Stimulated activated CD4-positive, alpha-beta T cell treated with anti-CD3 and anti-CD28 coated beads, Interleukin-1b, Interleukin-23, amount 100 ng/mL, for 24 hours (primary cell): ENCODE measurements at places on chromosomes 6 and 20.

- no peak for DNase-seq
These were observed 11.3 kb downstream of the SERPINB6 start for GRCh38 chr6:2959909-2960719.

- DNase-seq: no peak
These were observed 201.0 kb upstream of the FOXQ1 start for GRCh38 chr6:1110941-1111349.

DNA sequence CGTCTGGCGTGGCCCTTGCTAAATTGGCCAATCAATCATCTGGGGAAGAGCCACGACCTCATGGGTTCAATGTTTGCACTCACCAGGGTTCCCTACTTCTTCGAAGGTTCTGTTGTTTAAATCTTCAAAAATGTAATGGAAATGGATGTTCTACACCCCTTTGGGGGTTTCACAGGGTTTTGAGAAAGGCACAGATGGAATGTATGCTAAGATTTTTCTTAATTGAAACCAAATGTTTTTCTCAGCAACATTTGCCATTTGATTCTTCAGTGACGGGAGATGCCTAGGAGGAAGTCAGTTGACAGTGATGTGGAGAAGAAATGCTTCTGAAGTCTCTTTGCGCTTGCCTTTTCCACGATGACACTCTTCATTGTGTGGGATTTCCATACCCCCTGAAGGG is 312.3 kb downstream of the ESR1 start:
- no peak for DNase-seq

DNA sequence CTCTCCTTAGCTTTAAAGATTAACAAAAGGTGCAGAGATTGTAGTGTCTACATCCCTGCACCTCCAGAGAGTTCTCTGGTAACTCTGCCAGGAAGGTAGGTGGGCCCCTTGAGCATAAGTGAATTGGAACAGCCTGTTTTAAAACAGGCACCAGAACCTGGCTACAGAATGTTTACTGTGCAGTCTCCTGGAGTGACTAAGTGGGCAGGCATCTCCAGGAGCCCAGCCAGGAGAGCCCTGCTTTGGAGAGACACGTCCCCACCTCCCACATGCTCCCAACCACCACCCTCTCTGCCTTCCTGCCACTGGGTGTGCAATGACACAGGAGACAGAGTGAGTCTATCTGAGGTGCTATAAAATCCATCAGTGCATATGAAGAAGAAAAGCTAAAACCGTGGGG is 110.3 kb upstream of the EYA4 start:
- DNase-seq: no peak

DNA sequence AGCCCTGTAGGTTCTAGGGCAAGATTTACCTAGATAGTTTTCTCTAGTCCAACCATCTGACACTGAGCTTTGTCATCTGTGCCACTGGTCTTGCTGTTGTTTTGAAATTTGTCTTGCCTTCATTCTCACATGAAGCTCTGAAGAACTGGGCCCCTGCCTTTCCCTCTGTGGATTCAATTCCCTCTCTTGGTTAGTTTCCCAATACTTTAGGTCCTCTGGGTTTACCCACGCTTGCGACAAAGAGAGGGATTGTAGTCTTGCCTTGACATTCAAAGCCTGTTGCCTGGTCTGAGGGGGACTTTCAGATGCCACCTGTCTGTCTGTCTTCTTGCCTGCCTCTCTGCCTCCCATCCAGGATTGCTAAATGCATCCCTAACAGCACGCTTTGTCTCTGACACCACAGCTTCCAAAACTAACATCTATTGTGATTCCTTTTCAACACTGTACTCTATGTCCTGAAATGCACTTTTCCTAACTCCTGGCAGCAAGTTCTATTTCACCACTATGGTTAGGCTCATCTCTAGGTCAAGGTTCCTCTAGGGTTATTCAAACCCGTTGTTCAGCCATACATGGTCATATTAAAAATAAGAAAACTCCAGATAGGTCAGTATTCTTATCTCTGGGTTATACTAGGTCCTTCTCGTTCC is 25.5 kb upstream of the MANEA start:
- DNase-seq: no peak

GRCh38 chr20:10669843-10670446 is 3.9 kb downstream of the JAG1 start:
- DNase-seq: no peak

- DNase-seq: no peak
These were observed 67.5 kb upstream of the MBOAT1 start for GRCh38 chr6:20279608-20280287.

- no peak for DNase-seq
These were observed 29.7 kb upstream of the RANBP9 start for GRCh38 chr6:13741365-13741764.

- no peak for DNase-seq
These were observed 216.9 kb upstream of the ECI2 start for GRCh38 chr6:4352322-4352669.

- DNase-seq: no peak
These were observed 242.3 kb downstream of the TBX18 start for GRCh38 chr6:84522135-84522549.

DNA sequence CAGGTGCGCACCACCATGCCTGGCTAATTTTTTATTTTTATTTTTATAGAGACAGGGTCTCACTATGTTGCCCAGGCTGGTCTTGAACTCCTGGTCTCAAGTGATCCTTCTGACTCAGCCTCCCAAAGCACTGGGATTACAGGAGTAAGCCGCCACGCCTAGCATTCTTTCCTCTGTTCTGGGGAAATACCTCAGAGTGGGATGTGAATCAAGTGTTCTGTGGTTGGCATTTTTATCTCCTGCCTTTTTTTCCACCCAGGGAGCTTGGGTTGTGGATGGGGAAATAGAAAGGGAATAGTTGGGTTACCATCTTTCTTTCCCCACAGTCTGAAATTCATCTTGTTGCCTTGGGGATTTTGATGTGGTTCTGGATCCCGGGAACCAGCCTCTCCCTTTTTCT is 24.1 kb downstream of the TFAP2C start:
- DNase-seq: no peak

DNA sequence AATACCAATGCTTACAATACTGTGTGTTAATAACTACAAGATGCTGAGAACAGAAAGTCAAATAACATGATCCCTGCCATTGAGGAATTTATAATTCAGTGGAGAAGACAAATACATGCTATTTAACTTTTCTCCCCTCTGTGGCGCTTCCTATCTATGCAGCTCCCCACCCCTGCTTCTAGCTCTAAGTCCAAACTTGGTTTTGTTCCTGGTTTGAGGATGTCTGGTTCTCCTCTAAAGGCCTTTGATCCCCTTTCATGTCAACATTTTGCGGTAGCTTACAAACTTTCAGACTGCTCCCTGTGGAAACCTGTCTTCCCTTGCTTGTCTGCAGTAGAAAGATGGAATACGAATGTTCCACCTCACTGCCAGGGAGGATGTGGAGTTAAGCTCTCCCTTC is 18.4 kb upstream of the REPS1 start:
- DNase-seq: no peak

- DNase-seq: no peak
These were observed 143.4 kb downstream of the TBXT start for GRCh38 chr6:166024252-166024651.

- no peak for DNase-seq
These were observed 8.2 kb downstream of the STX7 start for GRCh38 chr6:132504757-132505156.

DNA sequence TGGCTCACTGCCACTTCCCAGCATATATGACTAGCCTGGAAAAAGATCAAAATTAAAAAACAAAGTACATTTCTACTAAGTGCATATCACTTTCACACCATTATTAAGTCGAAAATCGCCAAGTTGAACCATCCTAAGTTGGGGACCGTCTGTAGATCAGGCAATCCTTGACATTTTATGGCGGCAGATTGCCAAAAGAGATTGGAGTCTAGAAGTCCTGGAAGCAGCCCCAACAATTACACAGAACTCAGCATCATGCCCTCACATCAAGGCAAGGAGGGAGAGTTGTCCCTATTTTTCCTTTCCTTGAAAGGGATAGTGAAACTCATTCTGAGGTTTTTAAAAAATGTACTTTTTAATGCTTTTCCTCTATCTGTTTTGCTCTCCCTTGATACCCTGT is 30.7 kb downstream of the SLC22A3 start:
- no peak for DNase-seq

- DNase-seq: no peak
These were observed 299.1 kb upstream of the KCNQ5 start for GRCh38 chr6:72322771-72323170.

GRCh38 chr20:59351157-59352040 is 51.0 kb downstream of the EDN3 start:
- DNase-seq: no peak

DNA sequence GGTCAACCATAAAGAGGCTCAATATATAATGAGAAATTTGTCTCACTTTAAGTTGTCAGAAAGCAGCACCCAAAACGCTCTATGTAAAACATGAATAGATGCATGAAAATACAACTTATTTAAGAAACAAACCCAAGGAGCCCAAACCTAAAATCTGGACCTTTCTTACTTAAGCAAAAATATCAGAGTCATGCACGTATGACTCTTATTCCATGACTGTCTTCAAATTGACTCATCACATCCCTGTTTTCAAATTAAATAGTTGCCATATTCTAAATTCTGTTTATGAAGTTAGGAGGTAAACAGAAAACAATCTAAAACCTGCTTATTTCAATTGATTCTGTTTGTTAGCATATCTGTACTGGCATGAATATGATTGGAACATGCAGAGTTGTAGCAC is 42.1 kb downstream of the ANKRD6 start:
- no peak for DNase-seq

GRCh38 chr6:108163267-108163643 is 2.6 kb upstream of the NR2E1 start:
- DNase-seq: no peak

- no peak for DNase-seq
These were observed 81.3 kb upstream of the CCDC28A start for GRCh38 chr6:138692058-138692977.

GRCh38 chr6:90217506-90218127 is 79.0 kb downstream of the BACH2 start:
- no peak for DNase-seq

DNA sequence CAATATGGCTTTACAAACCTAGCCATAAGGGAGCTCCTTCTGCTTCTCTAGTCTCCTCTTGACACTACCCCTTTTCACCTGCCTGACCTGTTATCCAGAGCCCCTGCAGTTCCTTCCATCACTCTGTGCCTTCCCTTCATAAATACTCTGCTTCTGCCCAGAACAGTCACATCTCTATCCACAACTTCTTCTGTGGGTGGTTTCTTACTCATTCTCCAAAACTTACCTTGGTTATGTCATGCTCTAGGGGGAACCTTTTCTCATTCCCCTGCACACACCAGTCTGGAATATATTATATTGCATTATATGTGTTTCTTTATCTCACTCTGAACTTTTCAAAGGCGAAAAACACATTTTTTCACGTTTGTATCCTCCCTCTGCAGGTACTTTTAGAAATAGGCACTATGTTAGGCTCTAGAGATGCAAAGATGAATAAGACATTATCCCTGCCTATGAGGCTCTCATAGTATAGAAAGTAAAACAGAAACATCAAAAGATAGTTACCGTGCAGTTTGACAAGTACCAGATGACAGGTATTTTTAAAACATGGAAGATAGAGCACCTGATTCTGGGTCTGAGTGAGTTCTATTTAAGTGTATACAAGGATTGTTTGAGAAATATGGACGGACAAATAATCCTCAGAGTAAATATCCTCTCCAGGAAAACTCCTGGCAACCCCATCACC is 51.5 kb downstream of the AIG1 start:
- no peak for DNase-seq

DNA sequence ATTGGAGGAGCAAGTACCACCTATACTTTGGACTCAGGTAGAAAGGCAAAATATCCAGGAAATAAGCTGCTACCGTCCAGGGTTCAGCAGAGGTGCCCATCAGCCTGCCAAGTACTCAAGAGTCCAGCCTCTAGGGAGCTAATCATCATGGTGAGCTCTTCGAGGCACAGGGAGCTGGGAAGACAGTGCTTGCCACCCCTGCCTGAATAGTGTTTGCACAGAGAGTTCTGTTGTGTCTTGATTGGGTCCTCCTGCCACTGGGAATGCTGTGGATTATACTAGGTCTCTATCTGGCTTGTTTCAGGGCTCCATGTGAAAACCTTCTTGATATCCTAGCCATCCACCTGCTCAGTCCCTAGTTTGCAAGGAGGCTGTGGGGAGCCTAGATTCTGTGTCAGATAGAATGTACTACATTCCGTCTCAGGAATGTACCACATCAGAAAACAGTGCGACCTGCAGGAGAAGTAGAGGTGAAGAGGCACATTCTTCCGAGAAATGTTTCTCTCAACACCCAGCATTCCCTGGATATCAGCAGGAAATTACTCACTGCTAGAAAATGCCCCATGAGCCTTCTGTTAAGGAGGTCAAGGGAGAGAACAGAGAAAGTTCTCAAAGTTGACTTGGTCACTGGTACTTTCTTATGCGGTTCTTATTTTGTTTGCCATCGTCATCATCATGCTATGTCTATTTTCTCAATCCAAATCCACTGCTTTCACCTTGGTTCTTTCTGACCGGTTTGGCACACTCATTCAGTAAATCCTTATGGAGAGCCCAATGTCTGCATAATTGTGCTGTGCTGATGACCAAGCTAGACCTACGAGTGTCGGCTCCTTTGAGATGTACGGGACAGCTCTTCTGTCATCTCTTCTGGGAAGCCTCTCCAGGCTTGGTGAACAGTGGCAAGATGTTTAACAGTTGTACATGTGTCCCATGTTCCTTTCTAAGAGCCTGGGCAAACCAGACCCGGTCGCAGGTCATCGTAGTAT is 30.7 kb downstream of the PTPN1 start:
- DNase-seq: no peak

GRCh38 chr20:39855799-39856198 is 833.2 kb downstream of the MAFB start:
- DNase-seq: no peak

DNA sequence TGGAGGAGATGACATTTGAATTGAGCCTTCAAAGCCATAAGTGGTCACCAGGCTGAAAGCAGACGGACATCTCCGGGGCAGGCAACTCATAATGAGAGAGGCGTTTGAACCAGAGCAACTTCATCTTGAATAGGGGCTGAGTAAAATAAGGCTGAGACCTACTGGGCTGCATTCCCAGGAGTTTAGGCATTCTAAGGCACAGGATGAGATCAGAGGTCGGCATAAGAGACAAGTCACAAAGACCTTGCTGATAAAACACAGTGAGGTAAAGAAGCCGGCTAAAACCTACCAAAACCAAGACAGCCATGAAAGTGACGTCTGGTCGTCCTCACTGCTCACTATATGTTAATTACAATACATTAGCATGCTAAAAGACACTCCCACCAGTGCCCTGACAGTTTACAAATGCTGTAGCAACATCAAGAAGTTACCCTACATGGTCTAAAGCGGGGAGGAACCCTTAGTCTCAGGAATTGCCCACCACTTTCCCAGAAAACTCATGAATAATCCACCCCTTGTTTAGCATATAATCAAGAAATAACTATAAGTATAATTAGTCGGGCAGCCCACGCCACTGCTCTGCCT is 194.7 kb upstream of the SOX4 start:
- DNase-seq: no peak

- no peak for DNase-seq
These were observed 24.9 kb upstream of the PI16 start for GRCh38 chr6:36929607-36930006.

DNA sequence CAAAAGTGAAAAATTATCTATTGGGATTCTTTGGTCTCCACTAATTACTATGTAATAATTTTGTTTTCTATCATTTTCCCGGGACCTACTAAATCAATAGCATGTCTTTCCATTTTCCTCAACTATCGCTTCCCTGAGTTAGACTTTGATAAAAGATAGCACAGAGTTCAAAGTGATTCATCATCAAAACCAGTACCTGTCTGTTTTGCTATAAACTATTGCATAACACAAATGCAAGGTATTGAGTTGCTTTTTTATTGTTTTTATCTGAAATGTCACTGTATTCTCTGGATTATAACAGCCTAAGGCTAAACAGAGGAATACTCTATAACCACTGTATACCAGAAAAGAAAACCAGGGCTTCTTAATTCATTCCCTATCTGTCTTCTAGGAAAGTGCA is 19.7 kb downstream of the FRK start:
- DNase-seq: no peak
